ENCODE measurements at places on chromosomes 12 and 14.
A peak's percentile ranks its signal among the peaks of the same experiment; 100 is the strongest.

DNA sequence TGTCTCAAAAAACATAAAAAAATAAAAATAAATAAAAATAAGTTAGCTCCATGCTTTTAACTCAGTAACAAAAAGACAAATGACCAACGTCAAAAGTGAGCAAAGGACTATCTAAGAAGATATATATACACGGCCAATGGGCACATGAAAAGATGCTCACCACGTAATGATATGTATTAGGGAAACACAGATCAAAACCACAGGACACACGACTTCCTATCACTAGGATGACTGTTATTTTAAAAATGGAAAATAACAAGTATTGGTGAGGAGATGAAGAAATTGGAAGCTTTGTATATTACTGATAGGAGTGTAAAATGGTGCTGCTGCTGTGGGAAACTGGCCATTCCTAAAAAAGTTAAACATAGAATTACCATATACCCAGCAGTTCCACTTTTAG lies 20.2 kb upstream of the P2RX7 start:
- peak; percentile 18 for DNase-seq

DNA sequence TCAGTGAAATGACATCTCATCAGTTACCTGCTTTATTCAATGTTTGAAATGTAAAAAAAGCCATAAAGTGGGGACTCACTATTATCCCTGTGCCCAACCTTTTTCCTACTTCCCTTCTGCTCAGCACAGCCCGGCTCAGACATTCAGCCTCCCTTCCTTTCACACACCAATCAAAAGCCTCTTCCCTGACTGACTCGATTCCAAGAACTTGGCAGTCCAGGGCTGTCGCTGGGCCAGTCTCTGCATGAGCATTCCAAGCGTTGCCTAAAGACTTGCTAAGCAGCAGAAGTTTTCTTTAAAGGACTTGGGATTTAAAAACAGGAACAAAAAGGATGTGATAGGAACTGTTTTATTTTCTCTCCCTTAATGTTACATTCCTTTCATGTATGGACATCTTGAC lies 22.7 kb downstream of the ITPR2 start:
- DNase-seq = no peak

DNA sequence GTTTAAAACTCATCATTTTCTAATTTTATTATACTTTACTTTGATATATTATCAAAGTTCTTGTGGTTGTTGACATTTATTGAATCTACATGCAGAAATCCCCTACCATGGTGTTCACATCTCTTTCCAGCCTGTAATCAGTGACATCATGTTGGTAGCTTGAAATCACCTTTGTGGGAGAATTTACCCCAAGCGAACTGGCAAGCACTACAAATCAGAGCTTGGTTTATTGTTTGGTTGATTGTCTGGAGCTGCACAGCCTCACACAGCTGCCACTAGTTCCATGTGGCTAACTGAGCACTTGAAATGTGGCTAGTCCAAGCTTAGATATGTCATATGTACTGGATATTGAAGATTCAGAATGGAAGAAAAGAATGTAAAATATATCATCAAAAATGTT lies 15.4 kb upstream of the KRT5 start:
- DNase-seq = no peak

GRCh38 chr14:24185026-24185425 lies 3.6 kb downstream of the IPO4 start:
- DNase-seq = no peak

DNA sequence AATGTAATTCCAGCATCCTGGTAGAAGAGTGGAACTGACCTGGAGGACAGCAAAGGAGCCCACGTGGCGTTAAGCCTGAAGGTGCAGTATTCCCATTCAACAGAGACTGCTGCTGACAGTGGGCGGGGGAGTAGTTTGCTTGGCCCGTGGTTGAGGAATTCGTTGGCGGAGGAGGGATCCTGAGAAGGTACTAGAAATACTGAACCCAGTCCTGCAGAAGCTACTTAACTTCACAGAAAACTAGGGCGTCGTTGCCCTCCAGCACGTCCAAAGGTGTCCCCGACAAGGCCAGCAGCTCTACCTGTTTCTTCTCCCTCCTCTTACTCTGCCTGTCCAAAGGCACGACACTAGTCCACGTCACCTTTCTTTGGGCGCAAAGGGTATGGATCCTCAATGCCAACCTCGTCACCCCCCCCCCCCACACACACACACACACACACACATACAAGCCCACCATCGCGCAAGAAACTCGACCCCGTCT lies 303 bp downstream of the PUS7L start:
- DNase-seq = no peak

- DNase-seq = no peak
These were observed 27.3 kb upstream of the TBC1D30 start for GRCh38 chr12:64797156-64797555.

- DNase-seq = no peak
These were observed 67.2 kb downstream of the TSPAN11 start for GRCh38 chr12:30993766-30994165.

DNA sequence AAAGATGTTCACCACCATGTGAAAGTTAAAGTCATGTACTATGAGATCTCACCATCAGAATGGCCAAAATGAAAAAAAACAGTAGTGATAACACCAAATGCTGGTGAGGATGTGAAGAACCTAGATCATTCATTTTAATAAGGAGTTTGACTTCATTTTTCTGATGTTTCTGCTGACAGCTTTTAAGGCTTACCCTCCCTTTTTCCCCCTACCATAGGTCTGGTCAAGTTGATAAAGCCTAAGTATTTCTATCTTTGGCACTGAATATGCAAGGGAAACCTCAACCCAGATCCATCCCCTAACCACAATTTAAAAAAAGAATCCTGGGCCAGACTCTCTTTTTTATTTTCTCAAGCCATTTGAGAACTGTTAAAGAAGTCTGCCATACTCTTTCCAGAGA lies 689.6 kb upstream of the FOXG1 start:
- DNase-seq = no peak

GRCh38 chr12:131547555-131547954 lies 163.3 kb upstream of the SFSWAP start:
- DNase-seq = no peak

Data from inflammatory macrophage treated with lipopolysaccharide for 4 hours (primary cell).